ENCODE measurements at places on chromosomes 7 and 10.

GRCh38 chr7:17690030-17690429 lies 250.3 kb downstream of the SNX13 start:
- DNase-seq = no peak

GRCh38 chr10:48791267-48791928 lies 106.7 kb downstream of the WDFY4 start:
- DNase-seq = no peak

GRCh38 chr7:80151274-80151665 lies 16.6 kb downstream of the GNAI1 start:
- DNase-seq = no peak

- DNase-seq = no peak
Measured at GRCh38 chr10:61898435-61898778, 3.1 kb upstream of the ARID5B start.

- no peak for DNase-seq
Measured at GRCh38 chr10:97087296-97087695, 98.5 kb downstream of the SLIT1 start.

GRCh38 chr7:47765373-47765979 lies 182.8 kb downstream of the PKD1L1 start:
- no peak for DNase-seq

DNA sequence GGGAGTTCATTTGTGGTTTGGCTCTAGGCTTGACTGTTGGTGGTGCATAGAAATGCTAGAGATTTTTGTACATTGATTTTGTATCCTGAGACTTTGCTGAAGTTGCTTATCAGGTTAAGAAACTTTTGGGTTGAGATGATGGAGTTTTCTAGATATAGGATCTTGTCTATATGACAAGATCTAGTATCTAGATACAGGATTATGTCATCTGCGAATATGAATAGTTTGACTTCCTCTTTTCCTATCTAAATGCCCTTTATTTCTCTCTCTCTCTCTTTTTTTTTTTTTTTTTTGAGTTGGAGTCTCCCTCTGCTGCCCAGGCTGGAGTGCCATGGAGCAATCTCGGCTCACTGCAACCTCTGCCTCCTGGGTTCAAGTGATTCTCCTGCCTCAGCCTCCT lies 62.9 kb downstream of the MGAM2 start:
- DNase-seq = no peak
